ENCODE measurements at places on chromosomes 1 and 21.

DNA sequence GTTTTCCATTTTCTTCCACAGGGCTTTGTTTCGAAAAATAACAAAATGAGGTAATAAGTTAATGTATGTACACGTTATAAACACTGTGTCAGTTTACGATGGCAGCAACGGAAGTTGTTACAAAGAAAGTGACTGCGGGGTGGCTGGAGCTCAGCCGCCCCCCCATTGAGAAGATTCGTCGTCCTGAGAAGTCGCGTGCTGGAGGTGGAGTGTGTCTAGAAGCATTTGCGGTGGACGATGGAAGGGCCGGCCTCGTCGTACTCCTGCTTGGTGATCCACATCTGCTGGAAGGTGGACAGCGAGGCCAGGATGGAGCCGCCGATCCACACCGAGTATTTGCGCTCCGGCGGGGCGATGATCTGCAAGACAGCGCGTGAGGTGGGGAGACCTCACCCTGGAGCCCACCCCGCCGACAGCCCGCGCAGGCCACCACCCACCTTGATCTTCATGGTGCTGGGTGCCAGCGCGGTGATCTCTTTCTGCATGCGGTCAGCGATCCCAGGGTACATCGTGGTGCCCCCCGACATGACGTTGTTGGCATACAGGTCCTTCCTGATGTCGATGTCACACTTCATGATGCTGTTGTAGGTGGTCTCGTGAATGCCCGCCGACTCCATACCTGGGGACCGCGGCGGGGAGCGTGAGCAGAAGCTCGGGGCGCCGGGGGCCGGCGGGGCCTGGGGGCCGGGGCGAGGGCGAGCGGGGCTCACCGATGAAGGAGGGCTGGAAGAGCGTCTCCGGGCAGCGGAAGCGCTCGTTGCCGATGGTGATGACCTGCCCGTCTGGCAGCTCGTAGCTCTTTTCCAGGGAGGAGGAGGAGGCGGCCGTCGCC lies 2.4 kb downstream of the ACTA1 start:
- DNase-seq = no peak

DNA sequence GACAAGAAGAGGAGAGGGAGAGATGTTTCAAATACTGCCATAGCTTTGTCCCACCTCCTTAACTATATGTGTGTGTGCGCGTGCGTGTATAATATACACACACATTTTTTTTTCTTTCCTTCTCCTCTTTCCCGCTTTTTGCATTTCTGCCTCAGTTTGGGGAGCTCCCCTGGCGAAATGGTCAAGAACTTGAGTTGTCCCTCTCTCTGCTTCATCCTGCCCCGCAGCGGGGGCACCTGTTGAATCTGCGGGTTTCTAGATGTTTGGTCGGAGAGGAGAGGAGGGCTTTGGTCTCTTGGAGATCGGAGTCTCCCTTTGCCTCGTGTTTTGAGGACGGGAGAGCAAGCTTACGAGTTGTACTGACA lies 504 bp downstream of the SCCPDH start:
- DNase-seq = no peak

DNA sequence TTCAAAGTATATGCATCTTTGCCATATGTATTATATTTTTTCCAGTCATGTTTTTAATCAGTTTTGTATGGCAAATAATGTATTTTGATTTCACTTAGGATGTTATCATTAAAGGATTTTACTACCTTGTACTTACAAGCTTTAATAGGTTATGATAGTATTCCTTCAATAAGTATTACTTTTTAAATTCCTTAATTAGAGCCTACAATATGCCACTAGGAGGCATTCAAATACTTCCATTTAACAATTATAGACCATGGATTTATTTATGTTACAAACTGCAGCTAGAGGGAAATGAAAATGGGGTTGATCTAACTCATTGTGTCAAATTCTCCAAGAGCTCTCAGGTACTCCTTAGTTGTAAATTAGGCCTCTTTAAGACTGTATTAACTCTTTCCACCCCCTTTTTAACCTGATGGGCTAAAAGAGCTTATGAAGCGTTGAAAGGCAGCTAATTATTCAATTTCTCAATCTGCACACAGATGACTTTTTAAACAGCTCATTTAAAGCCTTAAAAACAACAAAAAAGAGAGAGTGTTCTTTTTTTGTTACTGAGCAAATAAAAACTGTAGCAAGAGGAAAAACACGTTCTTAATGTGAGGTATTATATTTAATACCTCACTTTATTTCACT lies 156.2 kb downstream of the DENND1B start:
- peak; percentile 7 for DNase-seq

- no peak for DNase-seq
These were observed 76.5 kb downstream of the DDAH1 start for GRCh38 chr1:85388416-85388815.

- no peak for DNase-seq
These were observed 223.8 kb downstream of the PTPRU start for GRCh38 chr1:29460041-29460610.

- no peak for DNase-seq
These were observed 40.3 kb downstream of the CLEC20A start for GRCh38 chr1:178456472-178456871.

DNA sequence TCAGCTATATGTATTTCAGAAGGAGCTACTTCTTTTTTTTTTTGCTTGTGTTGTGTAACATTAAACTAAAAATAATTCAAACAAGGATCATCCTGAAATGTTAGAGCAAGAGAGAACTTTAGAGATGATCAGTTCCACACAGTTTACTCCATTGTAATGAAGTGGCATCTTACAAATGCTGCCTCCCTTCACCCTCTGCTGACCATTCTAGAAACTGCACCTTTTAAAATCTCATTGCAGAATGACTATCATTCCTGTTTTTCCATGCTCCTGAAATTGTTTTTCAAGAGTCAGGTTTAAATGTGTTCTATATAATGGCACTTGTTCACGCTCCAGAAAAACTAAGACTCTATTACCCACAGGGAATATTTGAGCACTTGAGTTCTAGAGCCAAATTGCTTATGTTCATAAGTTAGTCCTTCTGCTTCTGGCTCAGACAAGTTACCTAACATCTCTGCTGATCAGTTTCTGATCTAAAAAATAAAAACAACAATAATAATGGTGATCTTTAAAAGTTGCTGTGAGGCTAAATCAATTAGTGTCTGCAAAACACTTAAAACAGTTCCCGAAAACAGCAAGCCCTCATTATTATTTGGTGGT lies 21.5 kb upstream of the SLC44A5 start:
- no peak for DNase-seq

DNA sequence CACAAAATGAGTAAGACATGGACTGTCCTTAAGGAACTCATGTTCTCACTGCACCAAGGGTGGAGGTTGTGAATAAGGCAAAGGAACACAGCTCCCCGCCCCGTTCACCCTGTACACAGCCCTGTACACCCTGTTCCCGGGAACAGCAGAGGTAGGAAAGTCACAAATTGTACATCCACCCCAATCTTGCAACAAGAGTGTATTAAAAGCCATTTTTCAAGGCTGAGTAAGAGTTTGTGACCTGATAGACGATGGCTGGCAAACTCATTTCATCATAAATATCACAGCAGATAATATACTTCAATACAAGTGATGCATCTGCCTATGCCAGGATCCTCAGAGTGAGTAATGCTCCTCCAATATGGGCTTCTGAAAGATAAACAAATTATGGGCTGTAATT lies 52.5 kb upstream of the CAMK1G start:
- DNase-seq = no peak

DNA sequence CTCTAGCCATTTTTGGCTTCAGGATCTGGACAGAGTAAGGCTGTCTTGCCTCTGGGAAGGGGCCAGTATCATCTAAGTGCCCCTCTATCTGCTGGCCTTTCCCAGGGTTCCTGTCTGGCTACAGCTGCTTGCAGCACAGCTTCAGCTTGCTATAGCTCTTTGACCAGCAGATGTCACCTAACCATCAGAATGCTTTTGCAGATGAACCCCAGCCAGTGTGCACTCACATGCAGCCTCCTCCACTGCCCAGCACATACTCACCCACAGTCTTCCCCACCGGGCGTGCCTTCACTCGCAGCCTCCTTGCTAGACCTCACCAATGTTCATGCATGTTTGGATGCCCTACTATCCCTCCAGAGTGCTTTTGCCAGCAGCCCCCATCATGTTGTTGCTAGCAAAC lies 769.0 kb downstream of the BRINP3 start:
- no peak for DNase-seq

- DNase-seq = no peak
These were observed 66.0 kb downstream of the TMEM200B start for GRCh38 chr1:29057700-29058099.

DNA sequence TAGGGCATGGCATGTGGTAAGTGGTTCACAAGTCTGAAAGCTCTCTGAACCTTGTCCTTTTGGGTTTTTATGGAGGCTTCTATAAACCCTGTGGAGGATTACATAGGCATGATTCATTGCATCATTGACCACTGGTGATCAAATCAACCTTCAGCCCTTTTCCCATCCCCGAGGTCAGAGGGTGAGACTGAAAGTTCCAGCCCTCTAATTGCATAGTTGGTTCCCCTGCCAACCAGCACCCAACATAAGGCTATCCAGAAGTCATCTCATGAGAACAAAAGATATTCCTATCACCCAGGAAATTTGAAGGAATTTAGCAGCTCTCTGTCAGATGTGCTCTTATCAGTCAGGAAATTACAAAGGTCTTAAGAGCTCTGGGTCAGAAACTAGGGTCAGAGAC lies 89.5 kb upstream of the ARTN start:
- no peak for DNase-seq

DNA sequence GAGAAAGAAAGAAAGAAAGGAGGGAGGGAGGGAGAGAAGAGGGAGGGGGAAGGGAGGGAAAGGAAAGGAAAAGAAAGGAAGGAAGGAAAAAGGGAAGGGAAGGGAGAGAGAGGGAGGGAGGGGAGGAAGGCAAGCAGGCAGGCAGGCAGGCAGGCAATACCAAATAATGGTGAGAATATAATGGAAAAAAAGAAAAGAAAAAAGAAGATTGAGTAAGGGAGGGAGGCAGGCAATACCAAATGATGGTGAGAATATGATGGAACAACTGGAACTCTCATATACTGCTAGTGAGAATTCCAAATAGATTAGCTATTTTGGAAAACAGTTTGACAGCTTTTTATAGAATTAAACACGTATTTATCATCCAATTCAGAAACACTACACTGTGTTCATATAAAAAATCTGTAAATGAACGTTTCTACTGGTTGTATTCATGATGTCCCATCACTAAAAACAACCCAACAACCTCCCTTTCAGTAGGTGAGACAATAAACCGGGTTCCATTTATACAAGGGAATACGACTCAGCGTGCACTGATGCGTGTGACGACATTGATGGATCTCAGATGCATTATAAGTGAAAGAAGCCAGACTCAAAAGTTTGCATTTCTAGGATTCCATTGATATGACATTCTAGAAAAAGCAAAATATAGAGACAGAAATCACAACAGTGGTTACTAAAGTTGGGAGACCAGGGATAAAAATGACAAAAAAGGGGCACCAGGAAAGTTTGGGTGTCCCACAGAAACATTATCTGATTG lies 226.4 kb downstream of the DSCAM start:
- DNase-seq = no peak

- DNase-seq = no peak
These were observed 1.4 kb upstream of the TRAF5 start for GRCh38 chr1:211324992-211325775.

- no peak for DNase-seq
These were observed 194.0 kb downstream of the C1orf94 start for GRCh38 chr1:34370748-34371147.

DNA sequence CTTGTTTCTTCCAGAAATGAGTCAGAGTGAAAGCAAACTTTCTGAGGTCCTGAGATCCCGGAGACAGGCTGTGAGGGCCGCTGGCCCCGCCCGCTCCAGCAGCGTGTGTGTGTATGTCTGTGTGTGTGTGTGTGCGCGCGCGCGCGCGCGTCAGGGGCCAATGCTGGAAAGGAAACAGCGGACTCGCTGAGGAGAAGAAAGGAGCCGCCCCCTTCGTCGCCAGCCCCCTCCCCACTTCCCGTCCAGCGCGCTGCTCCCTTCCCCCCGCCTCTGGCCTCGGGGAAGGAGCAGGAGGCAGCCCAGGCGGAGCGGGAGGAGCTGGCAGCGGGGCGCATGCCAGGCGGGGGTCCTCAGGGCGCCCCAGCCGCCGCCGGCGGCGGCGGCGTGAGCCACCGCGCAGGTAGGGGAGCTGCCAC lies at the start of gene DISC1:
Gene DISC1, plus strand, starts transcription at position 256 of the 416 bp plus-strand sequence. Its CDS starts 78 bp downstream, at position 334.
- peak; percentile 65 for DNase-seq

GRCh38 chr1:3814065-3814464 lies 17.8 kb upstream of the LRRC47 start:
- no peak for DNase-seq

- peak; percentile 35 for DNase-seq
These were observed 62.7 kb downstream of the CD34 start for GRCh38 chr1:207848234-207848633.

GRCh38 chr1:90176530-90176929 lies 181.6 kb downstream of the ZNF326 start:
- no peak for DNase-seq

DNA sequence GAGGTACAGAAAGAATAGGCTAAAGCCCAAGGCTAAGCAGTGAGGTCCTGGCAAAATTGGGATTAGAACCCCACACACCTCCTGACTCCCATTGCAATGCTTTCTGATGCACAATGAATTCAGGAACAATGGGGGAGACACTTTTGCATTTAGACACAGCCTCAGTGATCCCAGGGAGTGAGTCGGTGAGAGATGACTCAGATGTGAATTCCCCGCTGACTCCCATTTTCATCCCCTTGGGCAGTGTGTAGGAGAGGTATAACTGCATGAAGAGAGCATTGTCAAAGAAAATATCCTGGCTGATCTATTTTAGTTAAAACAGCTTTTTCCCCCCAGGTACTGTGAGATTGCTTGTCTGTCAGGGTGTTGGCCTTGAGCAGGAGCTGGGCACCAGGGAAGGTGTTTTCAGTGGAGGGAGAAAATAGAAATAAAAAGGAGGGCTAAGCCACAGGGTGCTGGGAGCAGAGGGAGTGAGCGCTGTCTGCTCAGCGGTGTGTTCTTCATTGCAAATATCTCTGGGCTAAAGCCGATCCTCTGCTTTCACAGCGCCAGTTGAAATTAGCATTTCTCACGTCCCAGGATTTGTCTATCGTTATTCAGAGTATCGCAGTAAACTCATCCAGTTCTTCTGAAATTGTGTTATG lies 247.7 kb upstream of the PTBP2 start:
- no peak for DNase-seq

DNA sequence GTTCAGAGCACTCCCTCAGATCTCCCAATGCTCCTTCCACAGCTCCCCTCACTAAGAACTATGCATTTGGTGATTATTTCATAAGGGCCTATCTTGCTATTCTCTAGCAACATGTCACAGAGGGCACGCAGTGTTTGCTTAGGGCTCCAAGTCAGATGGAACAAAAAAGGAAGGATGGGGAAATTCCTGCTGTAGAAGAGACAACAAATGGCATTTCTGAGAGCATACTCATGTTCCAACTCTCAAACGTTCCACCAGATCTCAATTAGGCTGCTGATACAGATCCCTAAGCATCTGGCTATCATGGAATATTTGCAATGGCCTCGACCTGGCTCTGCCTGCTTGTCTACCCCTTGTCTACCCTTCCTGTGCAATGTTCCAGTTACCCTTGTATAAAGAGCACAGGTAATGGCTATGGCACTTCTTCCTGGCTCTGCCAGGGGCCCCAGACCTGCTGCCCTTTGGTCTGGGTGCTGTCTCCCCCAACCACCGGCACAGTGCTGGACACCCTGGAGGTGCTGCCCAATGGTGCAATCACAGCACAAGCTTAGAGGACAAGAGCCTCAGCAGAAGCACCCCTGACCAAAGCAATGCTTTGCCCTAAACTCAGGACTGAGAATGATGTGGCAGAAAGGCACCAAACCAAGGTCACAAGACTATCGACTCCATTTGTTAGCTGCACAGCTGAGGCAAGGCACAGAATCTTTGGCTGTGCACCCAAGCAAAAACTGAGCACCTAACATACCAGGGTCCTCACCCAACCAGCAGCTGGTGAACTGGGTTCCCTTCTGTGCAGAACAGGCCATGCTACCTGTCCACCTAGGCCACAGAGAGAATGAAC lies 3.6 kb downstream of the PARP1 start:
- no peak for DNase-seq

Measured in CD4-positive, alpha-beta T cell treated with Interleukin-15 for 4 hours (primary cell).